ENCODE measurements at places on chromosomes 6 and 20.

- DNase-seq = no peak
Observed at GRCh38 chr20:50831622-50832021, 36.8 kb downstream of the BCAS4 start.

GRCh38 chr20:46573234-46573633 lies 22.8 kb upstream of the OCSTAMP start:
- DNase-seq = no peak

DNA sequence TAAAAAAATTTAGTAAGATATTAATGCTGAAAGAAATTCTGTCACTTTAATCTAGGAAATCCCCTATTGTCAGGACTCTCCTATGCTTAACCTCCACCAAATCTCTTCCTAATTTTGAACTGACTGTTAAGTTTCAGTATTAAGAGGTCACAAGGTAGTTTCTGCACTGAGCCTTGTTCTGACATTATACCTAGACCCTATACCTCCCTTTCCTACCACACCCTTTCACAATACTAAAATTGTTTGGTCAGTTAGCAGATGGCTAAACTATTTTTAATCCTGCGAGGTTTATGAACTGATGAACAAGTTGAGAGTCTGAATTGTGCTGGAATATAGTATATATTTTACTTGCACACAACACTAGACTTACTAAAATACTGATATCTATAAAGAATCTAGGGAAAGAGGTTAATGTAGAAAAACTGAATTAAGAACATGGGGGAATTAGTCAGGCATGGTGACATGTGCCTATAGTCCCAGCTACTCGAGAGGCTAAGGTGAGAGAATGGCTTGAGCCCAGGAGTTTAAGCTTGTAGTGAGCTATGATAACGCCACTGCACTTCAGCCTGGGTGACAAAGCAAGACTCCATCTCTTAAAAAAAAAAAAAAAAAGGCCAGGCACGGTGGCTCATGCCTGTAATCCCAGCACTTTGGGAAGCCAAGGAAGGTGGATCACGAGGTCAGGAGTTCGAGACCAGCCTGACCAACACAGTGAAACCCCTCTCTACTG lies 51.5 kb downstream of the HBS1L start:
- DNase-seq = no peak

DNA sequence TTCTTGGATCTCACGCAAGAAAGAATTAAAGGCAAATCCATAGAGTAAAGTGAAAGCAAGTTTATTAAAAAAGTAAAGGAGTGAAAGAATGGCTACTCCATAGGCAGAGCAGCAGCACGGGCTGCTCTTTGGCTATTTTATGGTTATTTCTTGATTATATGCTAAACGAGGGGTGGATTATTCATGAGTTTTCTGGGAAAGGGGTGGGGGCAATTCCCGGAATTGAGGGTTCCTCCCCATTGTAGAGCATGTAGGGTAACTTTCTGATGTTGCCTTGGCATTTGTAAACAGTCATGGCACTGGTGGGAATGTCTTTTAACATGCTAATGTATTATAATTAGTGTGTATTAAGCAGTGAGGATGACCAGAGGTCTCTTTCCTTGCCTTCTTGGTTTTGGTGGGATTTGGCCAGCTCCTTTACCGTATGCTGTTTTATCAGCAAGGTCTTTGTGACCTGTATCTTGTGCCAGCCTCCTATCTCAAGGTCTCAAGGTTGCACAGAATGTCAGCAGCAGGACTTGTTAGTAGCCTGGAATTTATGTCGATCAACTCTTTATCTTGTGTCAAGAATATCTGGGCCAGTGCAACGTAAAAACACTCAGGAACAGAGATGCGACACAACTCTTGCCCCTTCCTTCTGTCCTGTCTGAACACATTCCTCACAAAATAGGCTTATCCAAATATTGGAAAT lies 931.4 kb downstream of the QKI start:
- DNase-seq = no peak

- no peak for DNase-seq
Observed at GRCh38 chr6:159645640-159646039, 47.4 kb downstream of the SOD2 start.

GRCh38 chr6:133768656-133769295 lies 120.1 kb upstream of the TCF21 start:
- no peak for DNase-seq

DNA sequence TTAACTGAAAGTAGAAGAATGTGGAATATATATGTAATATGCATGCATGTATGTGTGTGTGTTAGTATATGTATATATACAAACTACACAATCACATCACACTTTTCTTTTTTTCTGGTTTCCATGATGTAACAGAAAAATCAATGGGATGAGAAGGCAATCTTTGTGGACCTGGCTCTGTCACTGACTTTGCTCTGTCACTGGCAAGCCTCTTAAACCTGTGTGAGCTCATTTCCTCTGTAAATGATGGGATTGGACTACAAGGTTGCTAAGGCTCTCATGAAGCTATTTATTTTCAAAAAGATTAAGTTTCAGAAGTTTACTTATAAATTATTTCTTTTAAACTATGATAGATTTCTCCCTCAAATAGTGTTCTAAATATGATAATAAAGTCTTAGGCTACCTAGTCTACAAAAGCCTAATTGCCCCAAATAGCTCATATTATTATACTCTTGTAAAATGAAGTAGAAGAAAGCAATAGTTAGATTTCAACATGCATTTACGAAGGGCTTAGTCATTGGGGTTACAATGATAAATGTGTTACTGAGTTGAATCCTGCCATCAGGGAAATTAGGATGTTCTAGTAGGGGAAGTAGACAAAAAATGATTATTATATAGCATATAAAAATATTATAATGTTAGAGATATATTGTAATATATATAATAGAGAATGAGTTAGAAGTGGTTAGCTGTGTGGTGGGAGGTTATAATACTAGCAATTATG lies 129.3 kb downstream of the AFG1L start:
- no peak for DNase-seq

GRCh38 chr6:15526212-15526701 lies 136.6 kb downstream of the DTNBP1 start:
- no peak for DNase-seq

DNA sequence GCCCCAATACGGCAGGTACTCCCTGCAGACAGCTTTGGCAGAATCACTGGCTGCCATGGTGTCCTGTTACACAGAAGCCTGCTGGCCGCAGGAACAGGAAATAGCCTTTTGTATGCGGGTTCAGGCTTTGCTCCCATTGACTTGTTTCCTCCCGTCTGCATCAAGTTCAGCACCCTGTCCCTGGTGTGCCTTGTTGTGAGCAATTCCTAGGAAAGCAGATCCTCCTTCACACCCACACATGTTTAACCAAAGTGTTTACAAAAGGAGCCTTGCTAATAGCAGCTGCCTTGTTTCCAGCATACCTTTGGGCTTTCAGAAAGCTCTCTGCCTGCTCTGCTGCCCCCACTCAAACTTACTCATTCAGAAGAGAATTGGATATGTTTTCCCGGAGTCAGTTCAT lies 127.2 kb upstream of the SUPT3H start:
- DNase-seq = no peak

GRCh38 chr6:106421496-106421895 lies 61.0 kb downstream of the CRYBG1 start:
- no peak for DNase-seq

GRCh38 chr20:45306431-45306982 lies at the start of gene RBPJL:
TSS of gene RBPJL (plus strand) at chr20:45306840. CDS start at chr20:45306923, 83 bp downstream.
- DNase-seq = no peak

DNA sequence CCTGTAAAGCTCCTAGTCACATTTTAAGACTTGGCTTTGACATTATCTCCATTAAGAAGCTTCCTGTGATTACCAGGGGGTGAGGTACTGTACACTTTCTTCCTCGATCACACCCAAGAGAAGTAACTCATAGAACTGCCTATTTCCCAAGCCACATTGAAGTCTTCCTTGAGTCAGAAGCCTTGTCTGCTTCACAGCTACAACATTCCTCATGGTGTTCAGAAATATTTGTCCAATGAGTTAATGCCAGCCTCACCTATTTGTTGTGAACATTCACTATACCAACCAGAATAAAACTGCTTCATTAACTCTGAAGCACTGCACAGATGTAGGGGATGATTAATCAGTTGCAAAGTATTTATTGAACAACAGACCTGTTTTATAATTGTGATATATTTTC lies 622.3 kb downstream of the PTPRT start:
- DNase-seq = no peak

GRCh38 chr6:44514576-44515193 lies 127.2 kb downstream of the CDC5L start:
- DNase-seq = no peak

DNA sequence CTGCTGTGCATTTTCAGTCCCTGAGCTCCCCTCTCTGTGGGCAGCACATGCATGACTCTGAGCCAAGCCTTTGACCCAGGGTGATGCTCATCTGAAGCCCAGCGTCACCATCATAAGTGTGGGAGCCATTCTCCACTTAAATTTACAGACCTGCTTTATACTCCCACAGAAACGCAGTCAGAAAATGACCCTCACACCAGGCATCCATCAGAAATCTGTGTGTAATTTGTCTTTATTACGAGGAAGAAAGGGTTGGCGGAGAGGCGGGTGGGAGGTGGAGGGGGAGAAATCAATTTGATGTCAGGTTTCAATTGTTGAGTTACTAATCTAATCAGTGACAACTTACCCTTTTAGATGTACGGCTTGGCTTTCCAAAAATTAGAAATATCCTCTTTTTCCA lies 353.6 kb downstream of the MAFB start:
- DNase-seq = no peak

DNA sequence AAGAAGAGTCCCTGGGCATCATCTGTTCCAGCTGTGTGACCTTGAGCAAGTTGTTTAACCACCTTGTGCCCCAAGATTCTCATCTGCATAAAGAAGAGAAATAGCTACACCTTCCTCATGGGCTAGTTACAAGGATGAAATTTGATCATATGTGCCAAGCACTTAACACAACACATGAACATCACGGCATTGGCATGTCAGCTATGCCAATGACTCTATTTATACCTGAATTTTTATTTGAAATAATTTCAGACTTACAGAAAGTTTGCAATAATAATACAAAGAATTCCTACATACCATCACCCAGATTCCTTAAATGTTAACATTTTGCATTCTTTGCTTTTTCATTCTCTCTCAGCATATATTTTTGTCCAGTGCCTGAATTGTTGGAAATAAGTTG lies 21.0 kb upstream of the TCF15 start:
- DNase-seq = no peak

DNA sequence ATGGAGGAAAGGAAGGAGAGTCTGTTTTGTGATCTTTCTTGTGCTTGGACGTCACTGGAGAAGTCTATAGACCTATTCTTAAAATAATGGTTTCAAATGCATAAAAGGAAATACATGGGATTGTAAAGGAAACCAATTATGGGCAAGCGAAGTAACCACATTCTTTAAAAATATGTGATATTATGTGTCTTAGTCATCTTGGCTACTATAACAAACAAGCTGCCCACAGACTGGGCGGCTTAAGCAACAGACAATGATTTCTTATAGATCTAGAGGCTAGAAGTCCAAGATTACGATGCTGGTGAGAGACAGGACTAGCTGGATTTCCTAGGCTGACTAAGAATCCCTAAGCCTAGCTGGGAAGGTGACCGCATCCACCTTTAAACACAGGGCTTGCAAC lies 49.4 kb upstream of the CD83 start:
- no peak for DNase-seq

DNA sequence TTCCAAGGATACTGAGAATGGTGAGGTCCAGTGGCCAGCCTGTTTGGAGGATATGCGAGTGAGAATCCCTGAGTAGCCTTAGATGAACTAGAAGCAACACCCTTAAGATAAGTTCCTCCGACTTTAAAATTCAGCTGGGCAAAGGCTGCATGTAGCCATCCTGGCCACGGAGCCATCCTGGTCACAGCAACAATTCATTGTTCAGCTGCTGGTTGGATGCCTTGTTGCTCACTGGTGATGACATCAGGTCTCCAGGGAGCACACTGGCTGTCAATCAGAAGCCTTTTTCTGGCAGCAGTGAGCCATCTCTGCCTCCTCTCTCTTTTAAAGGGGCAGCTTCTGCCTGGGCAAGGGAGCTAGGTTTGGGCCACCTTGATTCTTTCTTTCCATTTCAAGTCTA lies 22.4 kb upstream of the RIMS4 start:
- peak; percentile 4 for DNase-seq

- no peak for DNase-seq
Observed at GRCh38 chr6:20153194-20153593, 59.1 kb downstream of the MBOAT1 start.

DNA sequence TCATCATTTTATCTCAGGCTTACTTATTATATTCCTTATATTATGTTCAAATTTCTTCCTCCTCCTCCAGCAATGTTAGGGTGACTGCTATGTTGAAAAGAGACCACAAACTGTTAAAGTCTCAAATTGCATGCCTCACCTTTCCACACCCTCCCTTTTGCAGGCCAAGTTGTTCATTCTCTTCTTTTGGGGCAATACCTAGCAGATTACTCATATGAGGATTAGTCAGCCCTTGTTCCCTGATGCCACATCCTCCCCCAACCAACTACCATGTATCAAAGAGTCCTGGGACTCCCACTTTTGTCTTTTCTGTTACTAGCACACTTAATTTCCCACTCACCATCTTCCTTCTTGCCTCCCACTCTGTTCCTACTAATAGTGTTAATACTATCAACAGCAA lies 434.7 kb downstream of the BCKDHB start:
- no peak for DNase-seq

GRCh38 chr20:17538517-17539170 lies 7.5 kb upstream of the BFSP1 start:
- DNase-seq = no peak

- DNase-seq = no peak
Observed at GRCh38 chr6:146312608-146313007, 231.0 kb upstream of the RAB32 start.

GRCh38 chr6:68094070-68094469 lies 541.0 kb upstream of the ADGRB3 start:
- no peak for DNase-seq

GRCh38 chr6:154749341-154749740 lies 16.1 kb downstream of the SCAF8 start:
- peak; percentile 16 for DNase-seq

- DNase-seq = no peak
Observed at GRCh38 chr6:32752580-32752979, 10.8 kb downstream of the HLA-DQB2 start.

GRCh38 chr6:156391977-156392376 lies 385.2 kb upstream of the ARID1B start:
- DNase-seq = no peak

- DNase-seq = no peak
Observed at GRCh38 chr6:125471667-125472066, 169.9 kb upstream of the HDDC2 start.

DNA sequence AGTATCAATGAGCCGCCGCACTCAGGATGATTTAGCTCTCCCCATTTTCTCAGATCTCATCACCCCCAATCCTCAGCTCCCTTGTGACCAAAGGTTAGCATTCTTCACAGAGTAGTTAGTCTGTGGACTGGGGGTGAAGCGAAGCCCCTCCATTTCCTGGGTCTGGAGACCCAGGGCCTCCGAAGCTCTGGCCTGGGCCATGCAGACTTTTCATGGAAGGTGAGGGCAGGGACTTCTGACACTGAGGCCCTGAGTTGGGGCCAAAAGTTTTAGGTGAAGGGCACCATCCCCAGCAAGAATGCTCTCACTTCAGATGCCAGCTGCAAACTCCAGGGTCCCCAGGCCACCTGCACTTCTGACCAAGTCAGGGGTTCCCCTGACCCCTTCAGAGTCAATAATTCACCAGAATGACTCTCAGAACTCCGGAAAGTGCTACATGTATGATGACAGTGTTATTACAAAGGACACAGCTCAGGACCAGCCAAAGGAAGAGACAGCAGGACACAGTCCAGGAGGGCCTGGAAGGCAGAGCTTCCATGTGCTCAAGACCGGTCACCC lies 65.7 kb upstream of the DUSP22 start:
- no peak for DNase-seq

- no peak for DNase-seq
Observed at GRCh38 chr6:70118670-70119069, 184.2 kb downstream of the COL9A1 start.
